Kidney tubule cell (primary cell): ENCODE measurements at places on chromosomes 7 and 10.
A peak's percentile ranks its signal among the peaks of the same experiment; 100 is the strongest.

DNA sequence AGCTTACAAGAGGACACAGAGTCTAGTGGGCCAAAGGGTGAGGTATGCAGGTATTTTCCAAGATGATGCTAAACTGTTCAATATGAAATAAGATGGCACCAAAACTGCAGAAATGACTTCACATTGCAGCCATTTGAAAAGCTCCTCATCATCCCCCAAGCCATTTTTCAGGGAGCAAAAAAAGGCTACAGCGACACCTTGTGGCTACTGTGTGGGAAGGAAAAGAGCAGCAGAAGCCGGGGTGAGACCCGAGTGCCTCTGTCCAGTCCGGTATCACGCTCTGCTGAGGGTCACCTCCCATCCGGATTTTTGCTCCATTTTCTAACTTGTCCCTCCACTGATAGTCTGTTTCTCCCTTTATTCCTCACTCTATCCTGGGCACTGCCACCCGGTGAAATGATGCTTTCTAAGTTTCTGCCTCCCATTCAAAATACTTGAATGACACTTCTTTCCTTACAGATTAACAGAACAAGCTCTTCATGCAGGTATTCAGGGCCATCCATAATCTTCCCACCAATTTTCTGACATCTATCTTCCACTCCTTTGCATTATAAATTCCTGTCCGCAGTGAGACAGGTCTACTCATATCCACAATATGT lies 220.2 kb downstream of the DGKI start:
- peak; percentile 74 for DNase-seq

GRCh38 chr10:128382225-128382624 lies 256.0 kb upstream of the MKI67 start:
- no peak for DNase-seq

DNA sequence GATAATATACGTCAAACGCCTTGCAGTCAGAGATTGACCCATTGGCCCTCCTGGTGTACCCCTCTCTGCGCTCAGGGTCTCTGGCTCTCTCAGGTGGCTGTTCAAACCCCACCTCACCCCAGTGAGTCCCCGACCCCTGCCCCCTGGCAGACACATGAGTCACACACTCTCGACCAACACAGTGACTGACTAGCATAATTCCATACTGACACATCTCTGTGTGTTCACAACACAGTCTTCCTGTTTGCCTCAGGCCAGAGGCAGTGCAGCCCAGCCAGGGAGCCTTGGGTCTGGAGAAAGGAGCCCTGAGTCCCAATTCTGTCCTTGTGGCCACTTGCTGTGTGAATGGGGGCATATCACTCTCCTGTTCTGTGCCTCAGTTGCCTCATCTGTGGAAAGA lies 40.1 kb downstream of the PALD1 start:
- peak; percentile 79 for DNase-seq

DNA sequence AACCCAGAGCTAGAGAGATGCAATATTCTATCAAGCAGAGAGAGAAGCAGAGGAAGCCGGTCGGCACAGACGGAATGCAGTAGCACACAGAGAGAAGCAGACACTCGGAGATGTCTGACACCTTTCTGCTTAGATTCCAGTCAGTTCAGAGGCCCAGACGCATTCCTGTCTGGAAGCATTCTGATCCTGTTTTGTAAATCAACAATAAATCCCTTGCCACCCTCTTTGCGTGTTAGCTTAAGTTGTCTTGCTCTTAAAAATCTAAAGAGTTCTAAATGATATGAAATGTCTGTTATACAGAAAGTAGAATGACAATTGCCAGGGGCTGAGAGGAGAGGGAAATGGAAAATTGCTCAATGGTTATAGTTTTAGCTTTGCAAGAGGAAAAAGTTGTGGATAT lies 27.4 kb upstream of the ATRNL1 start:
- no peak for DNase-seq

DNA sequence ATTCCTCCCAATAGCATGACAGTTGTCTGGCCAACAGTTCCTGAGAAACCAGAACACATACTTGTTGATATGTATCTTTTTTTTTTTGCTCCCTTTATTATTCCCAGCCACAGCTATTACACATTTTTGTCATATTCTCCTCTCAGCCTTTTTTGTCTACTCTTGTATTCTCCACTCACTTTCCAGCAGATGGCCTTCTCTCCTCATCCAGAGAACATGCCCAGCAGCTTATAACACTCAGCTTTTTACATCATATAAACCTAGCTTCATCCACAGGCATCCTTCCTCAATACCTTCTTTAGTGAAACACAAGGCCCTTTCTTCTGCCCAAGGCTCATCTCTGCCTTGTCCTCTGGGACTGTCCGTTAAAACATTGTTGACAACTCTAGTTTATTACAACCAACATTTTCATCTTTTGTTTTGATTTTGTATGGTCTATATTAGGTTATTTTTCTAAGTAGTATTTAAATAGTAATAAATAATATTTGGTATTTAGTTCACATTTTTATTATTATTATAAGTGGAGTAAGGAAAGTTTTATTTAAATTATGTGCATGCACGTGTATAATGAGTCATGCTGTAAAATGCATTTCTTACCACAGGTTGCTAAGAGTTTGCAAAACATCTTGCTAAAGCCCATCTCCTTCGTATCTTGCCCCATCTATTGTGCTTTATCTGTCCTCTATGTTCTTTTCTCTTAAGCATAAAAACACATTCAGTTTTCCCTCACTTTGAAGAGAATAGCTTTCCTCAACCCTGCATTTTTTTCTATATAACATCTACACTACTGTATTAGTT lies 101.5 kb downstream of the ORC5 start:
- DNase-seq: no peak

DNA sequence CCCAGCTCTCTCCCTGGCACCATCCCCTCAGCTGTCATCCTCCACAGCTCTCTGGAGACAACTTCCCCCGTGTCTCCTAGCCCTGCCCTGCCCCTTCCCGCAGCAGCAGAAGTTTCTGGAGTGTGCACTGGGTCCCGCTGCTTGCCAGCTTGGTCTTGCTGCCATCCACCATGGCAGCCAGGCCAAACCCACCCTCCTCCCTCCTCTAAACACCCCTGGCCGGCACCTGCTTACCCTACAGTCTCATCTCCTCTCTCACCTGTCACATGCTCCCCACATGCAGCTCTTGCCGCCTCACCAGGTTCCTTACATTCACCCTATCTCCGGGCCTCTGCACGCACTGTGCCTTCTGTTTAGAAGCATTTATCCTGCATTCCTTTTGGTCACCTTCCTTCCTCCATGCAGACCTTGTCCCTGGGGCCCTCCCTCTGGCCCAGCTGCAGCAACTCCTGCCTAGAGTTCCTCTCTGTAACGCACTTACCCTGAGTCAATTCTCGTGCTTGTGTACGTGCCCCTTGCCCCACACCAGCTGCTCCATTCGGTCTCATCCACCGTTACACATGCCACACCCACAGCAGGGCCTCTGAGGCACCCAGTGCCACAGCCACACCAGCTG lies 93.9 kb upstream of the RET start:
- no peak for DNase-seq

GRCh38 chr7:105980645-105981396 lies 17.8 kb downstream of the CDHR3 start:
- DNase-seq: no peak

DNA sequence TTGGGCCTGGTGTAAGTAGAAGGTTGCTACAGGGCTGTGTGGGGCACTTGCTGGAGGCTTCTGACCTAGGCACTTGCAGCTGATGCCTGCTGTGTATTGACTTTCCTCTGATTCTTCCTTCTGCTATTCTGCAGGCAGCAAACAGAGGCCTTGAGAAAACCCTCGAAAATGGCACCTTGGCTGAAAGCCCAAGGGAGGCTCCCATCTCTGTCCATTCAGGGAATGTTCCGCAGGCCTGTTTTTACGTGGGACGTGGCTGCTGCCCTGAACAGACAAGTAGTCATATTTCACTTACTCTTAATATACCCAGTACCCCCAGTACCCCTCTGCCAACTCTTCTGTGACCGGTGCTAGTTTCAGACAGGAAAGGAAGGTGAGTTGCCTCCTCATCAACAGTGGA lies 664.7 kb downstream of the INHBA start:
- no peak for DNase-seq

GRCh38 chr7:86863452-86863851 lies 196.0 kb downstream of the ELAPOR2 start:
- DNase-seq: no peak

- no peak for DNase-seq
Measured at GRCh38 chr10:126135177-126135576, 238.8 kb downstream of the FANK1 start.

GRCh38 chr10:119420950-119421875 lies 121.3 kb downstream of the RGS10 start:
- no peak for DNase-seq

DNA sequence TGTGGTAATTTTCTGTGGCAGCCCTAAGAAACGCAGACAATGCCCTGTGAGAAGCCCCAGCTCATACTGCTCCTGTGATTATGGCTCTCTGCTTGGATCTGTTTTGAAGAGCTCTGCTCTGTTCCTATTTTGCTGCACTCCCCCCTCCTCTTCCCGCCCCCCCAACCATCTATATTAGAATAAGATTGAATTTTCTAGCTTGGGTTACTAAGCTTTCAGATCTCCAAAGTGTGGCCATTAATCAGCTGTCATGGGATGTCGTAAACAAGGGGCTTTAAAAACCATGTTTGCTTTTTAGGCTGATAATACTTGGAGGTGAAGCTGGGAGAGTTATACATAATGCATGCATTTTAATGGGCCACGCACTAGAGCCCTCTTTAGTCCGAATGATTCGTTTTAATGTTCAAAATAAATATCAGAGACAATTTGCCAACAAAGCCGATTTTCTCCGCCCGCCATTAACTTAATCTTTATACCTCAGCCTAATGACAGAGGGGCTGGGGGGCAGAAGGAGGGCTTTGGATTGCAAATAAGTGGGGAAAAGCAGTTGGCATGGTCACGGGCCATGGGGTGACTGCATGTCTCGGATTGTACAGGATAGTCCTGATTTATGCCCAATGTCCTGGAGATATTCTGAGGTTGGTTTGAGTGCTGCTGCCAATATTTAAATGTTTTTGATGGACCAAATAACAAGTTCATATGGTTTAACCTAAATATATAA lies 165.5 kb downstream of the RPS24 start:
- DNase-seq: no peak

GRCh38 chr10:79196470-79197461 lies 128.0 kb downstream of the ZMIZ1 start:
- DNase-seq: peak; percentile 74

DNA sequence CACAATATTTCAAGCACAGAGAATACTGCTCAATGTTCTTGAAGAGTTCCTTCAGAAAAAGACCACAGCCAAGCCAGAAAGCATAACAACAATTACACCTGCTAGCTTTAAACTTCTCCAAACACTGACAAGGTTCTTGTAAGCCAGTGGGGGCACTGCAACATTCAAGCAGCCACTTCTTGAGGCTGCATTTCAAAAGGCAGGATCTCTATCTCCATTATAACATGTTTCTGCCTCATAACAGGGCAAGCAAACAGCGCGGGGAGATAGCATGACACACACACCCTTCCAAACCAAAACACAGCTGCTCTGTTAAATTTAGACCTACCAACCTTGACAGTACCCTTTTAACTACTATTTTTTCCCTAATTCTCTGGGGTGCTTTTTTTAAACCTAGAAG lies 30.8 kb downstream of the CHCHD3 start:
- DNase-seq: peak; percentile 38

- DNase-seq: no peak
Measured at GRCh38 chr10:116997015-116997414, 8.0 kb downstream of the SHTN1 start.

GRCh38 chr10:14173706-14174594 lies 156.8 kb downstream of the FRMD4A start:
- peak; percentile 25 for DNase-seq

DNA sequence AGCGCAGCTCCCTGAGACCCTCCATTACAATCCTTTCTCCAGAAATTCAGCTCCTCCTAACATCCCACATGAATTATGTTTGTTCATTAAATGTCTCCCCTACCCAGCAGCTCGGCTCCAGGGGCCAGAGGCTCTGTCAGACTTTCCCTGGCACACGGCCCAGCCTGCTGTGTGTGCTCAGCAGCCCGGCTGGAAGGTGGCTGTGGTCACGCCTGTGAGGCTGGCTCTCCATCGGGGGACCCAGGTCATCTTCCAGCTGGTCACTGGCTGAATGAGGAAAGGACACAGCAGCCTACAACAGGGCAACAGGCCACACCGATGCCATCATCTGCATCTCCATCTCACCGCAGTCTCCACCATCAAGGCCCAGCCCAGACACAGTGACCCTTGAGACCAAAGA lies 219.8 kb downstream of the MAD1L1 start:
- peak; percentile 22 for DNase-seq

GRCh38 chr7:21526007-21526406 lies 16.8 kb upstream of the DNAH11 start:
- DNase-seq: peak; percentile 2

GRCh38 chr10:46523962-46524471 lies 32.4 kb downstream of the GPRIN2 start:
- peak; percentile 94 for DNase-seq
